Epithelial cell of proximal tubule (primary cell): ENCODE measurements at places on chromosomes 6 and 20.

DNA sequence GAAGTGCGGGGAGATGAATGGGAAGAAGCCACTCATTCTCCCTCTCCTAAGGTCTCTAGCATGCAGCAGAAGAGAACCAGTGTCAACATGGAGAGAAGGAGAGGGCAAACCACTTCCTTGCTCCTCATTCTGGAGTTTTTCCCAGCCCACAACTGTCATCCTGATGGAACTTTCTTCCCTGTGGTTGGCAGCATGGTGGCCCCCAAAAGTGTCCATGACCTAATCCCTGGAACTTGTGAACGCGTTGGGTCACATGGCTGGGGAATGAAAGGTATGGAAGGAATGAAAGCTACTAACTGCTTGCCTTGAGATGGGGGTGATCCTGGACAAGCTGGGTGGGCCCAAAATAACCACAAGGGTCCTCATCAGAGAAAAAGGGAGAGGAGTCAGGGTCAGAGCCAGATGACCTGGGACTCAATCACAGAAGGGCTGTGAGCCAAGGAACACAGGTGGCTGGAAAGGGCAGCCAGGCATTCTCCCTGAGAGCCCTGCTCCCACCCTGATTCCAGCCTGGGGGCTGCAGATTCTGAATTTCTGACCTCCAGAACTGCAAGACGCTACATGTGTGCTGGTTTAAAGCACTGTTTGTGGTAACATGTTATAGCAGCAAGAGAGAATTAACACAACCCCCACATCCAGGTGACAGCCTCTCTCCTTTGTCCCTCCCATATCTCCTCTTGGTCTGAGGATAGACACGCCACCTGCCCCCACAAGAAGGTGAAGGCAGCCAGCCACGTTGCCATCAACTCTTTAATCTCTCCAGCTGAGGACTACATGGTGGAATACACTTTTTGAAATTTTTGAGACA lies 63.2 kb downstream of the PYGB start:
- no peak for DNase-seq

DNA sequence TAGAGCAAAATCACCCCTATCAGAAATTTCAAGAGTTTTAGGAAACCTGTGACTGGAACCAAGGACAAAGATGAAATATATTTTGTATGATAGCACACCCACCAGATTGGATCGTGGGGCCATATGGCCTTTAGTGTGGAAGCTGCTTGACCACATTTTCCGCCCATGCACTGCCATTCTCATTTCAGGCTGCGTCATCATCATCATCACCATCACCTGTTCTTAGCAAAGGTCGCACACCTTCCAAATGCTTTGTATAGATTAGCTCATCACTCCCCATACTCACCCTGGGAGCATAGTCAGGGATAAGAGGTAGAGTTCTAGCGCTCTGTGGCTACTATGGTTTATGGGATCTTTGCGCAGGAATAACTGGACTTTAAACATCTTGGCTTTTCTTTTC lies 185.7 kb downstream of the MTHFD1L start:
- DNase-seq, result no peak

DNA sequence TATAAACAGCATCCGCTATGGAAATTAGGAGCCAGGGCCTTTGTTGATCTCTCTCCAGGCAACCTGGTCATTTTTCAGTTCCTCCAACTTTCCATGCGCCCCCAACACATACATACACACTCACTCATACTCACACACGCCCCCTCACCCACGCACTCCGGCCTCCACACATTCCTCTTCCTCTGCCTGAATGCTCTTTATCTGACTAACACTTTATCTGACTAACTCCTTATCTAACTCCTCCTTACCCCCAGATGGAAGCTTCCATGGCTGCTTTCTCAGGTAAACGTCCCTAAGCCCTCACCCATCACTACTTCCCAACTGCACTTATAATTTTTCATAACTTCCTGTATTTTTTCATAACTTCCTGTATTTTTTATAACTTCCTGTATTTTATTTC lies 17.4 kb downstream of the CASS4 start:
- no peak for DNase-seq

GRCh38 chr6:170233286-170234205 lies 57.3 kb downstream of the DLL1 start:
- no peak for DNase-seq

DNA sequence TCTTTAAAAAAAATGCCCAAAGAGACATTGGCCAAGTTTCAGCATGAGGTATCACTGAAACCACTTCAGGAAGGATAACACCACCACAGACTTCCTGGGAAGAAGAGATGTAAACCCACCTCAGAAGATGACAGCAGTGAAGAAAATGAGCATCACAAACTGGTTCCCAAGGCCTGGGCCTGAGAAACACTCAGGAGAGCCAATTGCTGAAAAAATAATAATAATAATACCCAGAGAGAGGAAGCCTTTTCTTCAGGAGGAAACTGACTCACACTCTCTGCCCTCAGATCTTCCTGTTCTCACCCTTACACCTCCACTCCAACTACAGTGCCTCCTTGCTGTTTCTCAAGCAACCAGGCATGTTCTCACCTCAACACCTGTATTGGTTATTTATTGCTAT lies 68.1 kb upstream of the MAFB start:
- no peak for DNase-seq

DNA sequence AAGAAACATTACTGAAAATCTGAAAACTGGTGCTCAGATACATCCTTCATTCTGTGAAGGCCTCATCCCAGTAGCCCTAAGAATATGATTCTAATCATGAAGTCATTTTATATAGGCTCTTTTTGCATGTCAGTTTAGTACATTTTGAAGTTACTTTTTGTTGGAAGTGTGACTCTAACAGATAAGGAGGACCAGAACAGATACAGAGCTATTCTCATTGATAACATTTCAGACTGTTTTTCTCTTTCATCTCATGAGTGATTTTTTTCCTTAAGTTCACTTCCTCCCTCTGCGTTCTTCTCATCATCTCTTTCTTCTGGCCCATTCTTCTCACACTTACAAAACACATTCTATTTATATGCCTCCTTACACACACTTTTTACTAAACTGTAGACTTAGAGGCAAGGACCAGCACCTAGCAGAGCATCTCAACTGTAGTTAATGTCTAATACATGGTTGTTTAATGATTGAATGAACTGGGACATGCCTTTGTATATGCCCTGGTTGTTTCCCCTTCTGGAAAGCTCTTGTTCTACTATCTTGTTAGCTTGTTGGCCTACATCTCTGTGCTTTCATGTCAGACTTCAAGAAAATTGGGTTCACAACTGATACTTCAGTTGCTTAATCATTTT lies 8.7 kb downstream of the CTNNBL1 start:
- no peak for DNase-seq

- no peak for DNase-seq
These were observed 816.5 kb downstream of the BCKDHB start for GRCh38 chr6:80922916-80923455.

DNA sequence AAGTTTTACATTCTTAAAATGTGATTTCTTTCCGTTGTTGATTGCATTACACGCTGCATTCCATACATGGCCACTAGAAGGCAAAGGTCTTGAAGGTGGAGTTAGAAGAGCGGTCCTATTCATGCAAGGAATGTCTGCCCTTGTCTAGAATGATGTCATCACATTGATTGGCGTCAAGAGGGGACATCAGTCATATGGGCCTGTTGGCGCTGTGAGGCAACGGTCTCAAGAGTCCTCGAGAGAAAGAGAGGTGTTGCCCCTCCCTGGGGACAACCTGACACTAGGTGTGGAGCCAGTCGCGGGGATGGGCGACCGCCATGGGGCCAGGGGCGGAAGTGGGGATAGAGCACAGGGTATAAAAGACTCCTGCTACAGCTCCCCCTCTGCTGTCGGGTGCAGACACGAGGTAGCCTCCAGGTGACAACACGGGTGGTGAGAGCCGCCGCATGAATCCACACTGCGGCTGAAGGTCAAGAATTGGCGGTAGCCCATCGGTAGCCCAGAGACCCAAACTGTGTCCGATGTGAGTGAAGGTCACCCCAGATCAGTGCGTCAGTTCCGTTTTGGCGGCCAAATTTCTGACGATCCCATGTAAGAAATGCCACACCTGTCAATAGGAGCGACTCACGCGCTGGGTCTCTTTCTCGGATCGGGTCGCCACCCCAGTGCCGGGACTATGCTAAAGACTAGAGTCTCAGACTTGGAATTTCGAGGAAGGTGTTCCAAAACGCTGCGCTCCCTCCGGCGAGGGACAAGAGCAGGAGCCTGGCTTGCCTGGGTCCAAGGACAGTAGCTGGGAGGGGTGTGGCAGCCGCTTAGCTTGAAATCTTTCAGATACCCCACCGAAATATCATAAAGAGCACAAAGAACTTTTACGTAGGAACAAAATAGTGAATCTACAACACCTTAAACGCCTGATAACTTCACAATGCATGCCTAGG lies 93.2 kb upstream of the ZNF184 start:
- no peak for DNase-seq

DNA sequence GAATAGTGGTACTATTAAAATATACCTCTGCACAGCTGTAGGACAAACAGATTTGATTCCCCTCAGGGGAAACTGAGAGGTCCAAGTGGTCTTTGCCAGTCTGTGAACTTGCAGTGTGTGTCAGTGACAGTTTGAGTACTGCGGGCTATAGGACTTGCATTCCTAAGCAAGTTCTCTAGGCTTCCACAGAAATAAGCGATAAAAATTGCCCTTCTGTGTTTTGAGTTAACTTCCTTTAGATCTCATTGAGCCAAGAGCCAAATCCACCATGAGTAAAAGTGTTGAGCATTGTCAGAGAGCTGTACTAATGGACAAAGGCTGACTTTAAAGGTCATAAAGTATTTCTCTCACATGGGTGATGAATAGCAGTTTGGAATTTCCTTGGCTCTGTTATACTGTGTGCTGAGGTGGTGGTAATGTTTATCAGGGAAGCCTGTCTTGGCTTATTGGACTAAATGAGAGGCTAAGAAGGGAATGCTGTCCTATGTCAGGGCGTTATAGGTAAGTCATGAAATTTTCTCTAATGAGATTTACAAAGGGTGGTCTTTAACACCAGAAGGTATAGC lies 122.6 kb upstream of the MAP3K7 start:
- DNase-seq, result no peak

- no peak for DNase-seq
These were observed 30.4 kb downstream of the SCAF8 start for GRCh38 chr6:154763650-154764049.

DNA sequence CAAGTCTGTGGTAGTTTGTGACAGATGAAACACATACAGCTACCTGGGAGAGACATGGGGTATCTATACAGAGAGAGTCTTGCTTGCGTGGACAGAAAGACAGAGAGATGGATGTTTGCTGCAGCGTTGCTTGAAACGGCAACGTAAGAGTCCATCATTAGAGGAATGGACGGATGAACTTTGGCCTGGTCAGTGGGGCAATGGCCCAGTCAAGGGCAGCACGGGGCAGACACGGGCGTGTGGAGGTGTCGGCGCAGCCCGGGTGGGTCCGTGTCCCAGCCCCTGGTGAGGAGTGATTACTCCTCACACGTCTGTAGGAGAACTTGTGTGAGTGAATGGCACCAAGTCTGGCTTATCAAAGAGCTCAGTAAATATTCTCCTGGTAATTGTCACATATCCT lies 21.9 kb downstream of the DACT2 start:
- no peak for DNase-seq

DNA sequence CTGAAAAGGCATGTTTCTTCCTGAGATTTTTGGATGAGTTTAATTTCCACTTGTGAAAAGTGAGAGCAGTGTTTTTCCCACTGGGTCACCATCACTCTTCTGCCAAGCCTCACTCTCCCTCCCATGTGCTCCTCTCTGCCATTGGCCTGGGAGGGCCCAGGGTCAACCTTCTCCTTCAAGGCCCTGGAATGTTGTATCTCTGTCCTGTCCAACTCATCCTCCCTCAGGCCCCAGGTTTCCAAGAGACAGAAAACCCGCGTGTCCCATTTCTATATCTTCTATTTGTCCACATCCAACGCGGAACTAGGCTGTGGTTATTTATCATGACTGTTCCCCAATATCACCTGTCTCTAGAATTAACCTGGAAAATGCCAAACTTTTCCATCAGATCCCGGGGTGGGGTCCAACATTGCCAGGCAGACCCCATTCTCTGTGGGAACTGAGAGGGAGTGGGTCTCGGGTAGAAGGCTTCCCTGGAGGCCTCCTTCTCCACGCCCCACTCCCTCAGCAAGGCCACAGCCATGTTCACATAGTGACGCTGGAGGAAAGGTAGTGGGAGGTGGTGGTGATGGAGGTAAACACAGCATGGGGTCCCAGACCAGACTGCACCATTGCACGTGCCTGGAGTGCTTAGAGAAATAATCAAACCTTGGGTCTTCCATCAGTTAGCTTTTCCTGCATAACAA lies 173.5 kb downstream of the SCP2D1 start:
- DNase-seq, result no peak

DNA sequence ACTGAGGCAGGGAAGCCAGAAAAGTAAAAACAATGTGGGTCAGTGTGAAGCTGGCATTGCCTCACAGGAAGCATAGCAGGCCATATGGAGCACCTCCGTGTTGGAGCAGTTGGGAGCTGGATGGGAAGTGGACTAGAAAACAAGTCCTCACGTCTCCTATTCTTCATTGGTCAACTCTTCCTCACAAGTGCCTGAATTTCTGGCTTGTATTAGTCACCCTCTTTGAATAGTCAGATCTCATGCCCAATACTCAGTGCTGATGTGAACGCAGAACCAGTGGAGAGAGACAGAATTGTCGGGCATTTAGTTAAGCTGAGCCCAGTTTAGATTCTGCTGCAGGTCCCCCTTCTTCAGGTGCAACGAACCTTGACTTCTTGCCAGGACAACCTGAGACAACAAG lies 22.3 kb upstream of the RSPO3 start:
- DNase-seq, result no peak

DNA sequence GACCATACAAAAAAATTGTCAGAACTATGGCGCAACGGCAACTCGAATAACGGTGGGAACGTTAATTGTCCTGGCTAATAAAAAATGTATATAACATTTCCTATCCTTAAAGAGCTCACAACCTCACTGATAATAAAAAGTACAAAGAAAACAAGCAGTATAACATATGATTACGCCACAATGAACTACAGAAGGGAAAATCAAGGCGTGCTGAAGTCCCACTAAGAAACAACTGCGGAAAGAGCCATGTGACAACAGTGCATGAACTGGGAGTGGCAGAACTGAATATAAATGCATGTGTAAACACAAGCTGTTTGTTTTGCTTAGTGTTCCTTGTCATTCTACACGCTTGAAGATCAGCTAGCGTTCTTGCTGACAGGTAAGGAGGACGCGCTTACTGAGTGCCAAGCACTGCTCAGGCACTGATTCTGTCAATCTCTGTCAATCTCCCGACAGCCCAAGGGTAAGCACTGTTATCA lies 466 bp upstream of the PSMB1 start:
- no peak for DNase-seq

DNA sequence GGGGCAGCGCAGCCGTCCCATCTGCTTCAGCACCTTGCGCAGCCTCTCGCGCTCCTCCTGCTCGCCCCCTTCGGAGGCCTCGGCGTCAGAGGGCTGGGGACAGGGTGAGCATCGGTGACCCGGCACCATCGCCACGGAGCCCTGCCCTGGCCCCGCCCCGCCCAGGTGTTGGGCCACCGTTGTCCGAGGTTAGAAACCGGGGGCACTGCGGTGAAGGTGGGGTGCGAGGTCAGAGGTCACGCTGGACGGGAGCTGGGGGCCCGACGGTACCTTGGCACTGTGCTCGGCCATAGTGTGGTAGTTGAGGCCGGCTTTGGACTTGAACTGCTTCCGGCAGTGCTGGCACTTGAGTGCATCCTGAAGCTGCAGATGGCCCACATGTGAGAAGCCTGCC lies 6.4 kb downstream of the ZNF512B start:
- no peak for DNase-seq

GRCh38 chr20:16729080-16729479 lies 746 bp upstream of the SNRPB2 start:
- DNase-seq, result no peak
